ENCODE measurements at places on chromosomes 12 and 14.

GRCh38 chr12:18797604-18798003 lies 59.7 kb downstream of the CAPZA3 start:
- DNase-seq, result no peak

GRCh38 chr14:22797017-22797917 lies 18.0 kb downstream of the SLC7A7 start:
- no peak for DNase-seq

- no peak for DNase-seq
These were observed 29.9 kb downstream of the PXN start for GRCh38 chr12:120235369-120236323.

DNA sequence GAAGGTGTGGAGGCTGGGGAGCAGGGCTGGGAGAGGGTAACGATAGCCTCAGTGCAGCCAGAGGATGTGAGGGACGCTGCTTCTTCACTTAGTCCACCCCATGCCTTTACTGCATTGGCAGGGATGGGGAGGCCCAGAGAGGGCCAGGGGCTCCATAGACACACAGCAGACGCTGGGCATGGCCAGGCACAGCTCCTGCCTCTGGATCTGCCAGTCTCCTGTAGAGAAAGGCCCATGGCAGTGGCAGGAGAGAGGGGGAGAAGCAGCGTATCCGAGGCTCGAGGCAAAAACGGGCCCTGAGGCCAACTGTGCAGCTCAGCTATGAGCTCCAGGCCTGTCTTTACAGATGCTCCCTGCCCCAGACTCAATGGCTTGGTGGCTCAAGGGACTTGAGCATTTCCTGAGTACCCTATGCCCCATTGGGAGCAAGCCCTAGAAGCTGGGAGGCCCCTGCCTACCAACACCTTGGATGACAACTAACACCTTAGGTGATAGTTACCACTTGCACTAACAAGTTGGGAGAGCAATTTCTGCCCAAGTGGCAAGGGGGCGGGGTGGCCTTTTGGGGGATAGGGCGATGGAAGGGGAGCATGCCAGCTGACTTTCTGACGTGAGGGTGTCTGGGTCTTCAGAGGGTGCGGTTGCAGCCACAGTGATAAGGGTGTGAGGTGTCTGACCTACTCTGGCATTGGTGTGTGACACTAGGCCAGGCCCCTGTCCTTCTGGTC lies 5.0 kb upstream of the LBHD2 start:
- no peak for DNase-seq

- DNase-seq, result no peak
These were observed 157.9 kb upstream of the FKBP4 start for GRCh38 chr12:2636741-2637340.

- no peak for DNase-seq
These were observed 168.5 kb upstream of the BMP4 start for GRCh38 chr14:54125109-54125508.

DNA sequence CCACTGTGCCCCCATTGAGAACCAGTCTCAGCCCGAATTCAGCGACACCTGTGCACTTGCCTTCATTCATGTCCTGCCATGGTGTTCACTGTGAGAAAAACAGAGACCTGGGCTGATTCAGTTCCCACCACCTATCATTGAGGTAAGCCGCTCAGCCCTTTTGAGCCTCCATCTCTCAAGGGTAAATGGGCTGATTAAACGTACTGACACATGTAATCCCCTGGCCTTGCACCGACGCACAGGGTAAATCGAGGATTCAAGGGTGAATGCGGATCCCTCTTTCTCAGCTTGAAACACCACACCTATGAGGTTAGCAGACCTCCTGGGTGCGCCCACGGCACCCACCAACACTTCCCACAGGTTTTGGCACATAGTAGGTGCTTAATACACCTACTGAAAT lies 69.7 kb downstream of the C14orf132 start:
- DNase-seq, result no peak

- DNase-seq, result peak; percentile 36
These were observed 515.4 kb downstream of the FUT8 start for GRCh38 chr14:65927931-65928356.

DNA sequence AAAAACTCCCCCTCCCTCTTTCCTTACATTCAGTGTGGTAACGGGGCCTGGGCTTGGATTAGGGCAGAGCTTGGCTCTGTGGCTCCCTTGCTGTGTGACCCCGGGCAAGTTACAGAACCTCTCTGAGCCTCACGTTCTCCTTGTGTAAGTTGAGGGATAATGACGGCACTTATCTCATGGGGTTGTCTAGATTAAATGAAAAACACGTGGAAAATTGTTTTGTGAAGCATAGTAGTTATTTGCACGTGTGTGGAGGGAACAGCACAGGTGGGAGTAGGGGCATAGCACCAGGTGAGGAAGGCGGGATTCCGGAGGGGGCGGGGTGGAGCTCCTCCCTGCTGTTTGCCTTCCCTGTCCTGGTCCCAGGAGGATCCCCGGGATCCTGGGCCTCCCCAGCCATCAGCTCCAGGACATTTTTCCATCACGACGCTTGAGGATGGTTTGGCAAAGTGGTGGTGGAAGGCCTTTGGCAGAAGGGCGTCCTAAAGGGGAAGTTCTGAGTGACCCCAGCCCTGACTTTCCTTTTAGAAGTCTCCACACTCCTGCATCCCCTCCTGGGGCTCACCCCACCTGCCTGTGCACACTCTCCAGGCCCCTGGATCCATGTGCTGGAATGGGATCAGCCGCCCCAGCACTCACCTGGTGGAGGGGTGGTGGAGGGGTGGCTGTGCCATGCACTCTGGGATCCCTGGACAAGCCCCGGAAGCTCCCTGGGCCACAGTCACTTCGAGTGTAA lies 22.7 kb downstream of the LRTM2 start:
- DNase-seq, result no peak

- no peak for DNase-seq
These were observed 199.0 kb downstream of the DUSP6 start for GRCh38 chr12:89153341-89153740.

DNA sequence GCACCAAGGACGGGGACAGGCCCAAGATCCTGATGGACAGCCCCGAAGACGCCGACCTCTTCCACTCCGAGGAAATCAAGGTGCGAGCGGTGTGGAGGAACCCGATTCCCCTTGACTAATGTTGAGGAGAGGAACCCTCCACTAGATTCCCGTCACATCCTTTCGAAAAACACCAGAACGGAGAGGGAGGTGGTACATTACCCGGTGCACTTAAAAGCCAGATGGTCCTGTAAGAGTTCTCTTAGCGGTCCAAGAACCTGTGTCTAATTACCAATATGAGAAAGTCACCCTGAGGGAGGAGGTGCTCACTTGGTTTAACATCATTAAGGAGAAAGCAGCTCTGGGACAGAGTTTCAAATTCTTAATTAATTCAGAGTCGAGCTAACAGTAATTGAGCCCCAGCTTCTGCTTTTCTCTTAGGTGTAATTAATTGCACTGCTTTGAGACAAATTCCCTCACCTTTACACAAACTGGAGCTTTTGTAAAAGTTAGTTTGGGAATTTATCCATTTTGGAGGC lies 450 bp downstream of the PRKAB1 start:
- DNase-seq, result no peak

GRCh38 chr12:132825861-132826260 lies 2.8 kb downstream of the GOLGA3 start:
- no peak for DNase-seq

DNA sequence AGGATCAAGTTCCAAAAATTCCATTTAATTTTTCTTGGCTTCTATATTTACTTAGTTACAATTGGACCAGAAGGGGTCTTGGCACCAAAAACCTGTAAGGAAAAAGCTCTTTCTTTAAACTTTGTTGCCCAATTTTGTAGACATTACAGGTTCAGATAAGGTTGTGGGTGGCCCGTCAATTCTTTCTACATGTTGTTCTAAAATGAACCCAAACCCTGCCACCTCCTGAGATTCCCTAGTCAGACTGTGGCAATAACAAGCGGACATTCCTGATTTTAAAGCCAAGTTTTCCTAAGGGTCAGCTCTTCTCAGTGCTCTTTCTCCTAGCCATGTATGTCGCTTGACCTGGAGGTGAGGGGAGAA lies 45.0 kb upstream of the GSG1 start:
- DNase-seq, result no peak

DNA sequence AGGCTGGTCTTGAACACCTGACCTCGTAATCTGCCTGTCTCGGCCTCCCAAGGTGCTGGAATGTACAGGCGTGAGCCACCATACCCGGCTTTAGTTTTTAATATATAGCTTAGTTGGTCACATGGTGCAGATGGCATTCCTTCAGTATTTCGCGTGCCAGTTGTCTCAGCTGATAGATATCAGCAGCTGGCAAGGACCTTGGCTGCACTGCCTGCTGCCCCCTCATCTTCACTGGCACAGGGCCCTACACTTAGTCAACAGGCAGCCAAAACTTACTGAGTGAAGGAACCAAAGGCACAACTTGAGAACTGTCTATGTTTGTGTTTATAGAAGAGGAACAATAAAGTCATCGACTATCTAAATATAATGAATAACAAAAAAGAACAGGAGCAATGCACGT lies 31.0 kb downstream of the EID3 start:
- no peak for DNase-seq

GRCh38 chr14:102203382-102203781 lies 63.7 kb downstream of the WDR20 start:
- DNase-seq, result no peak

- no peak for DNase-seq
These were observed 914 bp upstream of the CCND2 start for GRCh38 chr12:4272424-4273272.

DNA sequence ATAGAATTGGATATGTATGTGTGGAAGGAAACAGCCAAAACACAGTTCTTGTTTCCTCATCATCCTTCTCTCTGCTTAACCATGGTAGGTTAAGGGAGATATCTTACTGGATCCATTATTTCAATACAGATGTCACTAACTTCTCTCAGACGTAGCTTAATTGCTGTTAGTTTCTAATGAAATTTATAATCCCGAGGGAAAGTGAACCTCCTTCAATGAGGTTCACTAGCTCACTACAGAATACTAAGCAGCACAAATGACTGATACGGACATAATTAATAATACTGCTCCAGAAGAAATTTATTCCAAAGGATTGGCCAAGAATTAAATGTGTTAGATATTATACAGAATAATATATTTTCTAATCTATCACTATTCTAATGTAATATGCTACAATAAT lies 28.6 kb upstream of the PTPRO start:
- DNase-seq, result no peak

DNA sequence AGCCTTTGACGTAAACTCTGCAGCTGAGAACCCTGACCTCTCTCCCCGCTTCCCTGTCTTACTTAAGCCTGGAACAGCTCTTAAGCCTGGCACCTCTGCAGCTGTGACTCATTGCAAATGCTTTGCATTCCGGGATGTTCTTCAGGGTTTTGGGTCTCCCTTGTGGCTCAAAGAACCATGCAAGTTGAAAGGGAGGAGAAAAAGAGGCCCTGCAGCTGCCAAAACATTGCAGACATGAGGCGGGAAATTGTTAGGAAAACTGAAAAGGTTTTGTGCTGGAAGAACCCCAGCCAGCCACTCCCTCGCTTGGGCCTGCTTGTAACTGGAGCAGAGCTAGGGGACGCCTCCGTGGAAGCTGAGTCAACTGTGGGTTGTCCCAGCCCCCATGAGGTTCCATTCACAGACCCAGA lies 60.2 kb upstream of the FERMT2 start:
- no peak for DNase-seq

GRCh38 chr14:75597149-75597548 lies 18.7 kb downstream of the FLVCR2 start:
- no peak for DNase-seq

DNA sequence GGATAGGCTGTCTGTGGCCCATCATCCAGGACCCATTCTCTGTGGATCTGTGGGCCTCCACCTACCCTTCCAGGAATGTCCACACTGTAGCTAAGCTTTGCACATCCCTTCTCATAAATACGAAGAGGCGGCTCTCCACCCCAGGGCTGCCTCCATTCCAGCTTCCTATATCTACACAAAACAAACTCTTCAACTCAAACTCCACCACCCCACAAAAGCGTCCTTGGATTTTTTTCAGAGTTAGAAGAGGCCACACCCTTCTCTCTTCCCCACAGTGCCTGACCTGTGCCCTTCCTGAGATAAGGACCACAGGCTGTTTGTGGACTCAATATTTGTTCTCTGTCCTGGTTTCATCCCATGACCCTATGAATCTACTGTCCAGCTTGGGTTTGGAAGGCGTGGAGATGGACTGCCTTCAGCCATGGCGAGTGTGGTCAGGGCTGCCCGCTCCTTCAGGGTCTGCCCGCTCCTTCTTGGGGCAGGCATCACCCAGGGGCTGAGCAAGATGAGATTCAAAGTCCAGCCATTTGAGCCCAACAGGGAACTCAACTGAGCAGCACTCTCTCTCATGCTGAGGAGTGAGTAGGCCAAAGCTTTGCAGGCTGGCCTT lies 13.0 kb upstream of the SERPINA12 start:
- DNase-seq, result no peak

DNA sequence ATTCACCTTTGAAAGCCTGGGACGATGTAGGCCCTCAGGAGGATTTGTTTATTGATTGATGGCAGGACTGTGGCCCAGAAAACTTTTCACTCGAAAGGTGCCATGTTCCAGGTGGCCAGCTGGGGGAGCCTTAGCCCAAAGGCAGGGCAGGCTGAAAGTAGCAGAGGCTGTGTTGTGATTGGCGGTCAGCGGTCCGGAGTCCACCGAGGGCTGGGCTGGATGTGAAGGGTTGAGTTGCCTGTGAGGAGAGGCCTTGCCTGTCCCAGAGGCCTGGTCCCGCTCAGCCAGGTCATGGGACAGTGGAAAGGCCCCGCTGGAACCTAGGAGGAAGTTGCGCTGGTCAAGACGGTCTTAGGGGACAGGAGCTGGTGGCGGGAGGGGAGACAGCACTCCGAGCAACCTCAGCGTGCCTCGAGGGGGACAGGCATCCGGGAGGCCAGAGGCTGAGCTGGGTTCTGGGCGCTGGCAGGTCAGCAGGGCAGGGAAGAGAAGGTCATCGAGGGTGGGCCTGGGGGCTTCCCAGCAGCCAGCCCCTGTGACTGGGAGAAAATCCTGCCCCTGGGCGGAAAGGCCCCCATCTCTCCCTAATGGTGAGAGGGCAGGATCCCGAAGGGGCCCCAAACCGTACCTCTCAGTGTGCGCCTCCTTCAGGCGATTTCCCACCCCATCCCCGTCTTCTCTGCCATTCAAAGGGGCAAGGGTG lies 26.3 kb downstream of the CMA1 start:
- peak; percentile 27 for DNase-seq

DNA sequence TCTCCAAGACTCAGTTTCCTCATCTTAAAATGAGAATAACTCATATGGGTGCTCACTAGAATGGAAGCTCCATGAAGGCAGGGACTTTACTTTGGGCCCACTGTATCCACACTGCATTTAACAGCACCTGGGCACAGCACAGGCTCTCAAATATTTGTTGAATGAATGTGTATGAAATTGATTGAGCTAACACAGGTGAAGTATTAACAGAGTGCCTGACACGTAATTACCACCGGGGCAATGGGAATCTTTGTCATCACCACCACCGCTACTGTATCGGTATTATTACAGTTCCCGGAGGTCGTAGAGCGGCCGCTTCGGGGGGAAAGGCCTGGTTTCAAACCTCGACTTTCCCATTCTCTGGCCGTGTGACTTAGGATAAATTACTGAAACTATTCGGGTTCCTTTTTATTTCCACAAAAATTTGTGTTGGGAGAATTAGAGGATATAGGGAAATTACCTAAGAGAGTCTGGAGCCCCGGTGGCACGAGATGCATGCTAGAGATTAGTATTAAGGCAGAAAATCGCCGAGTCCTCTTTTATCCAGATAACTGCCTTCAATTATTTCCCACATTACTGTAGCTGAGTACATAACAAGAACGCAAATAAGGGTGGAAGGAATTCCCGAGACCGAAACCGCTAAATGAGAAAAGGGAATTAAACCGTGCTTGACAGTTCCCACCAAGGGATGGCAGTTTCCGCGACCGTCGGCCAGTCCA lies 1.0 kb upstream of the RIC8B start:
- no peak for DNase-seq

GRCh38 chr14:50936016-50936340 lies 8.3 kb downstream of the PYGL start:
- DNase-seq, result no peak

Measured in NCI-H526 treated with DMSO at 0.1 percent for 48 hours (cell line).